Cortex of kidney (tissue), 1 donor: ENCODE measurements at places on chromosomes 4 and X.

- DNase-seq, result no peak
Observed at GRCh38 chrX:13478740-13479451, 90.5 kb upstream of the EGFL6 start.

- DNase-seq, result no peak
Observed at GRCh38 chr4:187789078-187789477, 206.5 kb upstream of the ZFP42 start.

DNA sequence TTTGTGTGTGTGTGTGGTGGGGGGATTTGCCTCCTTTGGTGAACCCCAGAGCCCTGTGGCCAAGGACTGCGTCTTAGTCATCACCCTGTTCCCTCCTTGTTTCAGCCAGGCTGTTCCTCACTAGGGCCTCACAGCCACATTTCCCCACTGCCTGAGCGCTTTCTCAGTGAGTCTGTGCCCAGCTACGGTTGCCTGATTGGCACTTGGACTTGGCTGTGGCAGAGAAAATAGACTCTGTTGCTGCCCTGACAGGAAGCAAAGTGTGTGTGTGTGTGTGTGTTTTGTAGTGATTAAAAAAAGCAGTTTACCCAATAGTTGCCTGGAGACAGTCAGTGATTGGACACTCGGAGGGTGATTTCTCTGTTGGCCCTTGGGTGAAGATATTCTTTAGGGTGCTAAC is 113.0 kb downstream of the UCHL1 start:
- no peak for DNase-seq

DNA sequence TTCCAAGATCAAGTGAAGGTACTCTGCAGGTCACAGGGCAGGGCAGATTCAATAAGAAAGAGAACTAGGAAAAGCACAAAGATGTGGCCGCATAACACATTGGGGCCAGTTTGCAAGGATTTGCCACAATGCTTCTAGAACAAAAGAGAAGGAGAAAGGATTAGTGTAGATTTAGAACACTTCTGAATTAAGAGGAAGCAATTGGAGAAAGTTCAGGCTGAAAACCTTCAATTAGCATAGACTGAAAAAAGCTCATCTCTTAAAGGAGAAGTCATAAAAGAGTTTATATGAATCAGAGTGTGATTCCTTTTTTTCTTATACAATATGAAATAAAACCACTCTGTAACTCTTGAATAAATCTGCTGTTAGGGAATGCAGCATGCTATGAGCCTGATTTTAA is 215.6 kb upstream of the FAT1 start:
- DNase-seq, result no peak

GRCh38 chr4:117783716-117784115 is 250.6 kb upstream of the NDST3 start:
- DNase-seq, result no peak

GRCh38 chr4:122701061-122701460 is 31.4 kb upstream of the BBS12 start:
- DNase-seq, result no peak

DNA sequence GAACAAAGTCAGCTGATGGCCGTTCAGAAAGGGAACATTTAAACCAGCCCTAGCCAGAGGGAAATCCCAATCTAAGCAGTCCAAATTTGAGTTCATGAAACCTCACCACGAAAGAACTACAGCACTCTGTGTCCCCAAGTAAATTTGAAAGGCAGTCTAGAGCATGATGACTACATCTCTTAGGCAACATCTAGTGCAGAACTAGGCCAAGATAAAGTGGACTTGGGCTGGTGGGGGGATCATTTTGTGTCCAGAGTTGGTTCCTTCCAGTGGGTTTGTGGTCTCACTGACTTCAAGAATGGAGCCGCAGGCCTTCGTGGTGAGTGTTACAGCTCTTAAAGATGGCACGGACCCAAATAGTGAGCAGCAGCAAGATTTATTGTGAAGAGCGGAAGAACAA is 64.9 kb downstream of the KLHL4 start:
- no peak for DNase-seq

GRCh38 chr4:47615385-47615784 is 130.3 kb downstream of the ATP10D start:
- DNase-seq, result no peak

DNA sequence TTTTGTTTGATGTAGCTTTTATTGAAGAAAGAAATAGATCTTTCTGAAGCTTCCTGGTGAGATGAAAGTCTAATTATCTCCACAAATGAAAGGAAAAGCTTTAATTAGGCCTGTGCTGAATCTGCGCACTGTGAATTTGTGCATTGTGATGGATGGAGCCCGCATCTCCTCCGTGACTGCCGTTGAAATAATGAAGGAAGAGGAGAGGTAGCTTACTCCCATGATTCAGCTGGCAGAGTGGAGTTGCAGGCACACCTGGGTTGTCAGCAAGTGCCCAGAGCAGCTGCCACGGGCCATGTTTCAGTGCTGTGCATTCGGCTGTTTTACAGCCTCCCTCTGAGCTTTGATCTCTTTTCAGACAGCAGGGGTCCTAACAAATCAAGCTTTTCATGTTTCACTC is 735.3 kb upstream of the TENM3 start:
- no peak for DNase-seq

DNA sequence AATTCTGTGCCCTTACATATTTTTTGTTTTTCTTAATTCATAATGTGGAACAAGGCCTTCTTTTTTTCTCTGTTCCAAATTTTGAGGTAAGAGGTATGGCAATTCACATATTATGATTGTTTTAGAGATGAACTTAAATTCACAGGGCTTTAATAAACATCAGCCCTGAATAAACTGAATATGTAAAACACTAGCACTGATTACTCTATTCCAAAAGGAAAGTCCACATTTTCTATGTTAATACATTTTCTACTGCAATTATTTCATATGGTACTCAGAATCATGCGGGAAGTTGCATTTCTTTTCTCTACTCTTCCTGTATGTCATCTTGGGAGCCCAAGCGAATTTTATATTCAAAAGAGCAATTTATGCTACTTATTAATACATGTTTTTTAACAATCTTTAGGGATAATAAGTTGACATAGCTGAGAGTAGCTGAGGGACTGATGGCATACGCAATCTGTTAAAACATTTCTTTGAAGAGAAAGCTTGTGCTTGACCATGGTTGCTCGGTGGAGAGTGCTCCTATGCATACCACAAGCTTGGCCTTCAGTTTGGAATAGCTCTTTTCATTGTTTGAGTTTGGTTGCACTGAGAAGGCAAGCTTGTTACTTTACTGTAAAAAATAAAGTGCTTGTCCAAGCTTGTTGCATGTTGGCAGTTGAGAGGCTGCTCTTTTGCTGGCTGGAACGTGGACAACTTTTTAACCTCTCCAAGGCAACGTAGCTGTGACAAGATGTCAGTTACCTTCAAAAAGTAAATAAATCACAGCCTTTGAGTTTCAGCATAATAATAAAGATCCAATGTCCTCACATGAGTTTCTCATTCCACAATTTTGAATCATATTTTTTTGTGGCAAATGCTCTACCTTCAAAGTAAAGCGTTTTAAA is 196.3 kb upstream of the SPRY1 start:
- DNase-seq, result no peak

GRCh38 chr4:148704291-148704690 is 262.1 kb upstream of the NR3C2 start:
- no peak for DNase-seq

- DNase-seq, result peak; percentile 33
Observed at GRCh38 chr4:52659722-52660261, 691 bp upstream of the USP46 start.

GRCh38 chr4:182549356-182549755 is 306.2 kb downstream of the TENM3 start:
- DNase-seq, result no peak

- no peak for DNase-seq
Observed at GRCh38 chr4:186132577-186133242, 28.2 kb downstream of the FAM149A start.

DNA sequence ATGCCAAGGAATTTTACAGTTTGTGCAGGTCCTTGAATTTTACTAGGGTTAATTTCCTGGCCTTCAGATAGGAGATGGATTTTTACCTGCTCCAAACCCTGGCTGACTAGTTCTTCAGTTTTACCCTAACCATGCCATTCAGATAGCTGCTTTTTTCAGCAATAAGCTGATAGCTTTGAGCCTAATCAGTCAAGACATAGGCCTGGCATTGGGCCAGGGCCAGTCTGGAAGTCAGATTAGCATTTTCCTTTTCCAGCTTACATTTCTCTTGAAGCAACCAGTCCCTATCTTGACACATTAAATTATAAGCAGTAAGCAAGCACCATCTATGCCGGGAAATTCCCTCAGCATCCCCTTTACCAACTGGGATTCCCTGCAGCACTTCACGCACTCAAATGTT is 177.1 kb downstream of the ADGRA3 start:
- DNase-seq, result no peak

DNA sequence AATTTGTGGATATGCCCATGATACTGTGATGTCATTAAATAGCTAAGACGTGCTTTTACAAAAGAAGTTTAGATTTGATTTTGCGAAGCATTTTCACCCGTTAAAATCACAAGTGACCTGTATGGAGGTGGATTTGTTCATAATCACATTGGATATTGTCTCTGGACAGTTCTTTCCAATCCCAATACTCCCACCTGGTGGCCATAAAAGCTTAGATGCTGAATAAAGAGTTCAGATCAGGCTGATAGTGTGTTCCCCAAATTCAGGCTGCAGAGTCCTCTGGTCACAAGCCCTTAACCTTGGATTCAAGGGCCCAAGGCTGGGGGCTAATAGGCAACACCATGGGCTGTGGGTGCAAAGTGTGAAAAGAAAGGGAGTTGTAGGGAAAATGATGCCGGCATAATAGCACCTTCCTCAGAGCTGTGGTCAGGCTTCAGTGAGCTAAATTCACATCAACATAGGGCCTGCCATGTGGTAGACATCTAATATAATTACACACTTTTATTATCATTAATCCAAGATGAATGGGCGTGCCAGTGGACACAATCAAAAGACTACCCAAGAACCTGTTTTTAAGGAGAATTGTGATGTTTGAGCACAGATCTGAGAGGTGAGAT is 28.1 kb downstream of the SMIM43 start:
- no peak for DNase-seq

GRCh38 chr4:185950891-185951290 is 118.1 kb upstream of the TLR3 start:
- DNase-seq, result no peak

DNA sequence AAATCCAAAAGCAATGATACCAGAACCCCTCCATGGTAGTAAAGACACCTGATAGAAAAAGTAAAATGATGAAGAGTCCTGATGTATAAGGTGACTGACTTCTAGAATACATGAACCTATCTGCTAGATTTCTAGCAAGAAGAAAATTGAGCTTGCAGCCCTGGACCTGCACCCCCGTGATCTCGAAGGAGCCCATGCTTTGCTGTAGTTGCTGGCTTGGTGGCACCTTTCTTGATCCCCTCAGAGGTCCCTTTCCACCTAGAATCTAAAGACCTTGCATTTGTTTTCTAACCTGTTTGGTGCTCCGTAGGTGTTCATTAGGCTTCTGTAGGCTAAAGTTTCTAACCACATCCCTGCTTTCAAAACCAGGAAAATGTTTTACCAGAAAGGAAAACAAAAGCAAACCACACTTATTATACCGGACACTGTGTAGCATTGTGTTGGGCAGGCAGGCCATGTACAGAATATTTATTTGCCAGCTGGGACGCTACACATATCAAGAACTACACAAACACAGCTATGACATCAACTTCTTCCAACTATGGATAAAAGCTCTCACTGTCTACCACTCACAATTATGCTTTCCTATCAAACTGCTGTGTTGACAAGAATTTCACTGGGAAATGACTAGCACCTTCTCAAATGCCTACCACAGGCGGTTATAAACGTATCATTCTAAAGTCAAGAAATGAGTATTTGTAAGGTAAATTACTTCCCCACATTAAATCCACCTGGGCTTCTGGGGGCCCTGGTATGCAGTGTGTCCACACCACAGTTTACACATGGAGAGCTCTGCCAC is 316.2 kb downstream of the UNC5C start:
- no peak for DNase-seq

GRCh38 chr4:113006632-113007031 is 42.8 kb upstream of the ANK2 start:
- DNase-seq, result no peak

DNA sequence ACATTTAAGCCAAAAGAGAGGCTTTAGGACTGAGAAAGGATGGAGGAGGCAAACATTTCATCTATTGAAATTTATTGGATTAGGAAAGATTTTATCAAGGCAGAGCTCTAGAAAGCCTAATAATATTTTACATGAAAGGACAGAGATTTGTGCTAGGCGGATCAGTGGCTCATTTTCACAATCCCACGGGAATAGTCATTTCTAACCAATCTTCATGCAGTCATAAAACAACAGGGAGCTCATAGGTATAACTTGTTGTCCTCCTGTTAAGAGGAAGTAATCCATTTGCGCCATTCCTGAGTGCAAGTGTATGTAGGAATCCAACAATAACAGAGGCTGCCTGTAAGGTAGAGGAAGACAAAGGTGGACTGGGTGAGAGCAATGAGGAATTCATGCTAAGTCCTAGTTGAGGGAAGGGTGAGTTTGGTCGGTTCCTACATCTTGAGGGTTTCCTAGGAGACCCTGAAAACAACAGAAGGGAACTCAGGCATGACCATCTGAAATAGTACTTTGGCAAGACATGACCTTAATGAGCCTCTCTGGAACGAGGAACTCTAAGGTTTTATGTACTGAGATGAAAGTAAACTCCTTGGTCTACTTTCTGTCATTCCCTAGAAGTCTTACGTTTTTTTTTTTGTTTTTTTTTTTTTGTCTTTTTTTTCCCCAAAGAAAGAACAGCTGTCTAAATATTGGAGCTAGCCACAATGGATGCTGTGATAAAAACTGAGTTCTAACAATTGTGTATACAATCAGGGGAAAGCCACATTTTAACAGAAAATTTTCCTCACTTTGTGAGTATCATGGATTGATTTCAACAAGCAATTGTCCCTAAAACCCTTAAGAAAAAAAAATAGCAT is 89.7 kb downstream of the GEMIN8 start:
- DNase-seq, result no peak

- DNase-seq, result no peak
Observed at GRCh38 chr4:1226144-1226481, 22.8 kb downstream of the CTBP1 start.

GRCh38 chr4:98517218-98518021 is 141.0 kb downstream of the TSPAN5 start:
- DNase-seq, result no peak

DNA sequence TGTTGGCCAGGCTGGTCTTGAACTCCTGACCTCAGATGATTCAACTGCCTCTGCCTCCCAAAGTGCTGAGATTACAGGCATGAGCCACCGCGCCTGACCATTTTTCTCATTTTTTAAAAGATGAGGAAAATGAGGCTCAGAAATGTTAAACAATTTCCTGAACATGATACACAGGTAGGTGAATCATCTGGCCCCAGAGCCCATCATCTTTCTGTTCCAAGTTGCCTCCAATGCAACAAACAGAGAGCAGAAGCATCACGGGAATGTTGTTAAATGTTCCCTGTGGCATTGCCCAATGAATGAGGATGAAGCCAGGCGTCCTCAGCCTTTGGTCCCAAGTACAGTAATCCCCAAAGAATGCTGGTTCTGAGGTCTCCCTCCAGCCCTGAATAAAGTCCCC is 31.3 kb upstream of the ANXA5 start:
- DNase-seq, result no peak

GRCh38 chr4:142567199-142567598 is 278.9 kb downstream of the INPP4B start:
- no peak for DNase-seq

GRCh38 chr4:47251348-47252135 is 212.0 kb downstream of the COMMD8 start:
- no peak for DNase-seq

- no peak for DNase-seq
Observed at GRCh38 chr4:74878323-74878722, 54.6 kb upstream of the PARM1 start.
